Posterior vena cava (tissue), 2 donors: ENCODE measurements at places on chromosomes 1 and 21. TPM values are rescaled to one million over a fixed set of nuclear protein-coding genes. Genes with fewer than 3 reads are reported as not detected.

Gene C1orf226
- 9.1 TPM for total RNA-seq

- DNase-seq, result peak; percentile 51
Measured at GRCh38 chr21:45573452-45574035, 31.3 kb upstream of the SLC19A1 start.

Gene ILF2
- total RNA-seq, result 82.3 TPM

- DNase-seq, result no peak
Measured at GRCh38 chr1:17611991-17612390, 72.5 kb downstream of the ARHGEF10L start.

- peak; percentile 70 for DNase-seq
Measured at GRCh38 chr1:43451701-43452532, 1.8 kb downstream of the HYI start.

DNA sequence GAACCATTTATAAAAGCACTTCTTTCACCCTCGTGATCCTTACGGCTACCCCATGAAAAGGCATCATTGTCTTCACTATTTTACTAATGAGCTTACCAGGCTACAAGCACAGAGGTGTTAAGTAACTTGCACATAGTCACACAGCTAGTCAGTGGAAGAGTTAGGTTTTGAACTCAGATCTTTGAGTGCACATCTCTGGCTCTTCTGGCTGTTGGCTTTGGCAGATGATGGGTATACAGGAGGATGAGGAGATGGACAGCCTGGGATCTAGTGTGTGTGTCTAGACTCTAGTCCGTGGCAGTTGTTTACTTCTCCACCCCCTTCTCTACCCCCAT lies 11.6 kb downstream of the VANGL2 start:
- DNase-seq, result no peak

GRCh38 chr1:172662464-172663109 lies 3.7 kb downstream of the FASLG start:
- peak; percentile 85 for DNase-seq

Gene HDAC1
- total RNA-seq, result 36.6 TPM

Gene GJA5
- 16.3 TPM for total RNA-seq
